ENCODE measurements at places on chromosomes 11 and 22.

DNA sequence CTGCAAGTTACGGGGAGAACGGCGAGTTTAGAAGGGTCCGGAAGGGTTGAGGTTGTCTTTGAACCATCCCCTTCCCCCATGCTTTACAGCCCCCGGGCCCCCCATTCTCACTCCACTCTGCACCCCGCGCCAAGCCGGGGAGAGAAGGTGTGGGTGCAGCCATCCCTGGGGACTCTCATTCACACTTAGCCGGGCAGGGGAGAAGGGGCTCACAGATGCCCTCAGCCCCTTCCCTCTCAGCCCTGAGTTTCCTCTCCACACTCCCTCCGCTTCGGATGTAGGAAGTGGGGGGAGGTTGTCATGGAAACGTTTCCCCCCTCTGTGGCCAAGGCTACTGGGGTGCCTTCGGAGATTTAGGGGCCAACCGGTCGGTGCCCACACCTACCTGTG lies 334 bp downstream of the CADM1 start:
- DNase-seq: no peak

DNA sequence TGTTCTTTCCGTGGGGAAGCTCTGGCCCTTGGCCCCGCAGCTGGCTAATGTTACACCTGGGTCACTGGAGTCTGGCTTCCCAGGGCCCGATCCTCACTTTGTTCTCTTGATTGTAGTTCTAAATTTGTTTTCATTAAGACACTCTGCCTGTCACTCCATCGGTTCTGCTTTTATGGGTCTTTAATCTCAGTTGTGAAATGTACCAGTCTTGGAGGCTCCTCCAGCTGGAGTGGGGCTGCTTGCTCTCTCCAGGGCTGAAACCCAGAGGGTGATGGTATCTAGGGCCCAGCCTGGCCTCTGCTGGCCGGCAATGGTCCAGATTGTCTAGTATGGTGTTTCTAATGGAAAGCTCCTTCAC lies 352.9 kb downstream of the TENM4 start:
- no peak for DNase-seq

- DNase-seq: no peak
Observed at GRCh38 chr11:21514316-21514715, 678.6 kb upstream of the ANO5 start.

DNA sequence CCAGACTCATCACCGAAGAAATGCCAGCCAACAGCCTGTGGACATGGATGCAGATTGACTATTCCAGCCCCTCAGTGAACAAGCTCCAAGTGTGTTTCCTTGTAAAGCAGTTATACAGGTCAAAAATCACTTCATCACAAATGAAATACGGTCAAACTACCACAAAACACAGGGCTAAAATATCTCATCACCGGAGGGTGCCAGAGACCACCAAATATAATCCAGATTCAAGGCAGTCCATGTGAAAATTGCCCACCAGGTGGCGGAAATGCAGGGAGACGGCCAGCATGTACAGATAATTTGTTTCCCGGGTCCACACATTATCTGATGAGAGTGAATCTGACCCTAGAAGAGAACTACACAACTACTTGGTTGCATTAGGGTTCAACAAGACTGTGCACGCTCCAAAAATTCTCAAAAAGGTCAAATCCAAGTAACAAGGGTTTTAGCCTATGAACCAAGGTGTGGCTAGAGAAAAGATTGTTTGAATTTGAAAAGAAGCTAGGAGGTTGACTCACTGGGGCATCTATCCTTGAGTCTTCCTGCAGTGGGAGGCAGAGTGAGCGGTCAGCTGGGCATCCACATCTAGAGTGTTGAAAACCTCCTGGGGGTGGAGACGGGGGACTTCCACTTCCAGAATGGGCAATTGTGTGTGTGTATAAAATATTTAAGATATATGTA lies 71.7 kb downstream of the IGLL5 start:
- no peak for DNase-seq

DNA sequence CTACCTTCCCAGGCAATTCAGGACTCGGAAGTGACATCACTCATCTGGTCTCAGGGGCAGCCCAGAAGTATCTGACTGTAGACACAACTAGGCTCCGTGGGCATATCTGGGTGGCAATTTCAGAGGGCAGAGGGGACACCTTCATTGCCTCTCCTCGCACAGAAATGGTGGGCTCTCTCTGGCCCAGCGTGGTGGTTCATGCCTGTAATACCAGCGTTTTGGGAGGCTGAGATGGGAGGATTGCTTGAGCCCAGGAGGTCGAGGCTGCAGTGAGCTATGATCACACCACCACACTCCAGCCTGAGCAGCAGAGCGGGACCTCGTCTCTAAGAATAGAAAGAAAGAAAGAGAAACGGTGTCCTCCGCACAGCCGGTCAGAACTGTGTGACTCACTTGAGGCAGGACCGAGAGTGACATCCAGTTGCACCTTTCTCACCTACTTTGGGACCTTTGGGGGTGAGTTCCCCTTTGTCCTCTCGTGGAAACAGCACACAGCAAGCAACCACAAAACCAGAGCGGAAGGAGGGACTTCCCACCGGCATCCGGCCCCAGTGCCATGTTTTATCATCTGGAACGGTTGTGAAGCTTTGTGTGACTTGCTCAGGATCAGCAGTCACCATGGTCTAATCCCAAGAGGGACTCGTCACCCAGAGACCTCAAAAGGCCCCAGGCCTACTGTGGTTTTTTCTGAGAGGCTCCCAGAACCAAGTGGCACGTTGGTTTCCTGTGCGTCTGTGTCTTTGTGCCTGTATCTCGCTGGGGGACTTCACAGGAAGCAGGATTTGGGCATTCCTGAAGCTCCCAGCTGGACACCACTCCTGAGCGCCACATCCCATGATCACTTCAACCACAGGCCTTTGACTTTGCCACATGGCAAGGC lies 38.4 kb upstream of the EMID1 start:
- no peak for DNase-seq

- no peak for DNase-seq
Observed at GRCh38 chr11:73940801-73941570, 9.8 kb upstream of the DNAJB13 start.
